Activated CD4-positive, CD25-positive, alpha-beta regulatory T cell (primary cell): ENCODE measurements at places on chromosomes 7 and 10.

DNA sequence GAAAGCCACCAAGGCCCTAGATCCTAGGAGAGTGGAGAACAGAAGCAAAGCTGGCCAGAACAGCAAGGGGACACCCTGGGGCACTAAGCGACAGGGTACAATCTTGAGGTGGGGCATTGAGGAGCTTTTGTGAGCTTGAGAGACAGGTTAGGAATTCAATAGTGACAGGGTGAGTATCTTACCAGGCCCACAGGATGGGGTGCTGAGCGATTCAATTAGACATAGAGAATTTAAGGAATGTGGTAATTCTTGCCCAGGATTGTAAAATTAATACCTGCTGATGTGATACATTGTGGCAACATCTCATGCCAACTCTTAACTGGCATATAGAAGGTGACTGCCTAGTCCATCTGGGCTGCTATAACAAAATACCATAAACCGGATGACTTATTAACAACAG is 14.0 kb downstream of the RBP3 start:
- DNase-seq: no peak

- no peak for DNase-seq
Measured at GRCh38 chr7:151062399-151063211, 3.2 kb downstream of the SLC4A2 start.

DNA sequence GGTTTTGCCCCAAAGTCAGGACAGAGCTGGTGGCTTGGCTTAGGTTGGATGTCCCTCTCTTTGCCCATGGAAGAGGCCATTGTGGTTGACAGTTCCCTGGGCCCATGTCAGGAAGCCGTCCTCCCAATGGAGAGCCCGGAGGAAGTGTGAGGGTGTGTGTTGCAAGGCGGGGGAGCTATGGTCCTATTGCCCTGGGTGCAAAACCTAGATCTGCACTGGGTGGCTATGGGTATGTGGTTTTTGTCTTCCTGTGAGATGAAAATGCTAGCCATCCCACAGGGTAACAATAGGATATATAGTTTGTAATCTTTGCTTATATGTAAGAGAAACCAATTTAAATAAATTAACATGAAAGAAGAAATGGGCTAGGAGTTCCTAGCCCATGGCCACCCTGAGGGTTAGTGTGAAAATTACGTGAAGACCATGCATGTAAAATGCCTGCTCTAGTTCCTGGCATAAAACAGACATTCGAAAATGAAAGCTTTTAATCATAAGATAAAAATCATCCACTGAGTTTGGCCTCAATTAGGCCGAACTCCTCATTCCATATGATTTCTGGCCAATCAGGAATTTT is 189.2 kb downstream of the PLPP4 start:
- DNase-seq: no peak

DNA sequence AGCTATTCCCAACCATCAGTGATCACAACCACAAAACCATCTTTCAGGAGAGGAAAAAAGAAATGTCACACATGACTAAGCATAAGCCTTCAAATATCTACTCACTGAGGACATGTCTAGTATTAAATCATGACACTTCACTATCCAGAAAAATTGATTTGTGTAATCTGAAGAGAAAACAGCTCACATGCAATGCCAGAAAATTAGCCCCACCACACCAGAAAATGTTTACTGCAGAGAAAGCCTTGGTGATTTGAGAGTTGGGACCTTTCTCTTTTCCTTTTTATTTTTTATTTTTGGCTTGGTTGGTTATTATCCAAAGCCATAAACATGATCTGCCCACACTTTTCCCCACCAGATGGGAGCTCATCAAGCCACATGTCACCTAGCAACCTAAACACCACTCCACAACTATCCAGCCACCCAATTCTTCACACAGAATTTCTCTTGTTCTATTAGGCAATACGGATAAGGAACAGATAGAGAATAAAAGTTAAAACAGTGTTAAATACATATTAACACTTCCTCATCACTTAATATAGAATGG is 3.1 kb downstream of the PARD3 start:
- no peak for DNase-seq

DNA sequence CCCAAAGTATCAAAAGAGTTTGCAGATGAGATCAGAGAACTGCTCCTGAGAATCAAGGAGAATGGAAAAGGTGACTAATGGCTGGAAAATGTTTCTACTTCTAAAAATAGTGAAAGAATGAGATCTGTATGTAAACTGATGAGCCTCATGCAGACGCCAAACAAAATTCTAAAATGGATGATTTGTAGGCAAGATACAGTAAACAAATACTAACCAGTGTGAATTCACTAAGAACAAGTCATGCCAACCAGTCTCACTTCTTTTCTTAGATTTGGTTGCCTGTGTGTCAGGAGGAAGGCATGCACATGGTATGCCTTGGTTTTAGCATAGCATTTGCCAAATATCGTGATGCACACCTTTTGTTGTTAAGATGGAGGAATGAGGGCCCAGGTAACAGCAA is 94.9 kb upstream of the PIK3CG start:
- DNase-seq: no peak

DNA sequence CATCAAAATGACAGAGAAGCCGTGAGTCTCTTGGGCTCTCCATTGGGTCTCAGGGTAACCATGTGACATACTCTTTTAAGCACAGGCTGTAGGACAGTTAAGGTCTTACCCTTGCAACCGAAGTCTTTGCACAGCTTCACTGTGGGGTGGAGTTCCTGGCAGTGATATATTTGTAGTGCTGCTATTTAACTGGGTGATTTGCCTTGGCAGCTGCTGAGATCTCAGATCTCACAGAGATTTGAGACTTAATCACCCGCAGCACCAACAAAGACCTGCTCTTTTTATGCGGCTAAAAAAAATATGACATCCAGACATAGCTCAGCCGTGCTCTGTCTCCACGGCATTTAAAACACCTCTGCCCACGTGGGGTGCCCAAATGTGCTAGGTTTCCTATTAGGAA is 63.4 kb upstream of the NPTX2 start:
- no peak for DNase-seq

DNA sequence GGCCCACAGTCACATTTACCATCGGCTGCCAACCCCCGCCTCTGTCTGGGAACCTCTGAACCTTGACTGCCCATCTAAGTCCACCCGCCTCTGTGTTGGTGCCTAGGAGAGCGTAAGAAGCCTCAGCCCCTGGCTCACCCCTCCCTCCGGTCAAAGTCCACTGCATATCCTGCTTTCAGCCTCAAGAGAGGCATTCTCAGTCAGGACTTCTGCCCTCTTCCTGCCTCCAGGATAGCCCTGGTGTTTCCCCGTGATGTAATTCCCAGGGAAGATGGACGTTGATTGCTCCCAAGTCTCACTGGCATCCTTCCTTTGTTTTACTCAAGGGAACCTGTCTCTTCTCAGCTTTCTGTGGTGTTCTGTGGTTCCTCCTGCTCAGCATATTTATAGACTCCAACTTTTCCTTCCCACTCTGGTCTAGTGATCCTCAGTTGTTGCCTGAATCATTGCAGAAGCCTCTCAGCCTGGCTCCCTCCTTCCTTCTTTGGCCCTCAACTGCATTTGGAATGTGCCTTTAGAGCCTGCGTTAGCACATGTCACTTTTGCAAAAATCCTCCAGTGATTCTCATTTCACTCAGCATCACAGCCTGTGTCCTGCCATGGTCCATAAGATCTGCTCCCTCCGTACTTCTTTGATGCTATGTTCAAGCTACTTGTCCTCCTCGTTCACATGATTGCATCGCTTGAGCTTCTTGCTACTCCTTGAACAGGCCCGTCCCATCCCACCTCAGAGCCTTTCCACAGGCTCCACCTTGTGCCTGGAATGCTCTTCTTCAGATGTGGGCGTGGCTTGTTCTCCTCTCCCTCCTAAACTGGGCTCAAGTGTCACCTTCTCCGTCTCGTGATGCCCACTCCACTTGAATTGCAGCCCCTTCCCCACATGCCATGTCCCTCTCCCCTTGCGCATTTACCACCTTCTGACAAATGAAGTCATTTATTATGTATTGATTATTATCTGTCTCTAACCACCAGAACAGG is 124.2 kb downstream of the PLPP4 start:
- no peak for DNase-seq
